ENCODE measurements at places on chromosomes 7 and 10.

GRCh38 chr7:156423876-156424275, 216.7 kb upstream of the RNF32 start:
- DNase-seq: no peak

- DNase-seq: no peak
Measured at GRCh38 chr10:3118641-3119091, 51.3 kb downstream of the PFKP start.

GRCh38 chr7:2018569-2019460, 213.9 kb downstream of the MAD1L1 start:
- DNase-seq: peak; percentile 37

DNA sequence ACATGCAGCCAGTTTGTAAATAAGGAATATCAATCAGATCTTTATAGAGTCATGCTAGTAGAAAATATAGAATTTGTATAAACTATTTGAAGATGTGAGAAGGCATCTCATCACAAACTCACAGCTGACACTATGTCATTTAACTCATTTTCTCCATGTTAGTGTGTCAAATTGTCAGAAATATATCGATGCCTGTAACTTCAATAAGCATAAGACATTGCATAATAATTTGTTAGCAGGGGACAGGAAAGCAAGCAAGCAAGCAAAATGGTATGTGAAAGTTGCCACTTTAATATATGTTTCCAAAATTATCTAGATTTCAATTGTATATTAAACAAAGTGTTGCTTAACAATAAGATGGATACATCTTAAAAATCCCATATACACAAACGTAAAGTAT, 571.0 kb downstream of the ARL4A start:
- DNase-seq: no peak

DNA sequence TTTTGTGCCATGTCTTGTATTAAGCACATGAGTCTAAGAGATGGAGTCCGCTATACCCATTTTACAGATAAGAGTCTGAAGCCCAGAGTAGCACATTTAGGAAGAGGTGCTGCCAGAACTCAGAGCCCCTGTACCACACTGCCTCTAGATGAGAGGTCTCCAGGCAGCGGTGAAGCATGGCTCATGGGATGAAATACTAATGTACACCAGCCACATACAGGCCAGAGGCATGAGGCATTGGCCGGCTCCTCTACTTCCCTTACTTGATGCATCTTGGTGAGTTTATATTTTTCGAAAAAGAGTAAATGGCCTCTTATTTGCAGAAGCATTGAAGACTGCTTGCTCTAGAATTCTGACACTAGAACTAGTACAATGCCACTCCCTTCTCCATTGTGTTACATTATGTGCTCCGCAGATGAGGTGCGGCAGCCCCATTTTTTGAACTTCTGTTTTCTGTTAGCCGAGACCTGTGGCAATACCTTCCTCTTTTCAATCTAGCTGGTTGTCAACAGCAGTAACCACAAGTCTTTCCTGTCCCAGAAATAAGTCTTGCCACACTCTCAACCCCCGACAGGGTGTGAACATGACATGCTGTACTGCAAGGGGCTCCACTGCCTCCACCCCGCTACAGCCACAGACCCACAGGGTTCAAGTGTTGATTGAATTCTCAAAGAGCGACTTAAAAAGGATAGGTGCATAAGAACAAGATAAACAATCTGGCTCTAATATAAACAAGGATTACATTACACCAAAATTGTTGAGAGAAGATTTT, 145.3 kb downstream of the CELF2 start:
- DNase-seq: no peak

DNA sequence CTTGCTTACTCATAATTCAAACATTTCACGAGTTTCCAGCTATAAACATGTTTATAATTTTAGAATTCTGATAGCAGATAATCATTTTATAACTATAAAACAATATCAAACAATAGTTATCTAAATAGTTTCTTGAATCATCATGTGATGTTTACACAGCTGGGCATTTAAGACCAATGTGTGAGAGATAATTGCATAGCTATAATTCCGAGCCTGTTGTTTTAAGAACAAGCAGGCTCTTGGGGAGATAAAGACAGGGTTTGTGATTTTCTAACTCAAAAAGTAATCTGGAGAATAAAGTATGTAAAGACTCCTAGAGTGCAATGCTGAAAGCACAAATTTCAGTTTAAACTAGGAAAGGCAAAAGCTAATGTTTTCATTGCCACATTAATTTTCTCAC, 331.2 kb downstream of the LRRTM3 start:
- DNase-seq: no peak

- peak; percentile 95 for DNase-seq
Measured at GRCh38 chr7:102933763-102934162, 21.0 kb downstream of the LRRC17 start.

GRCh38 chr7:114710499-114710898, 211.4 kb upstream of the MDFIC start:
- DNase-seq: no peak

DNA sequence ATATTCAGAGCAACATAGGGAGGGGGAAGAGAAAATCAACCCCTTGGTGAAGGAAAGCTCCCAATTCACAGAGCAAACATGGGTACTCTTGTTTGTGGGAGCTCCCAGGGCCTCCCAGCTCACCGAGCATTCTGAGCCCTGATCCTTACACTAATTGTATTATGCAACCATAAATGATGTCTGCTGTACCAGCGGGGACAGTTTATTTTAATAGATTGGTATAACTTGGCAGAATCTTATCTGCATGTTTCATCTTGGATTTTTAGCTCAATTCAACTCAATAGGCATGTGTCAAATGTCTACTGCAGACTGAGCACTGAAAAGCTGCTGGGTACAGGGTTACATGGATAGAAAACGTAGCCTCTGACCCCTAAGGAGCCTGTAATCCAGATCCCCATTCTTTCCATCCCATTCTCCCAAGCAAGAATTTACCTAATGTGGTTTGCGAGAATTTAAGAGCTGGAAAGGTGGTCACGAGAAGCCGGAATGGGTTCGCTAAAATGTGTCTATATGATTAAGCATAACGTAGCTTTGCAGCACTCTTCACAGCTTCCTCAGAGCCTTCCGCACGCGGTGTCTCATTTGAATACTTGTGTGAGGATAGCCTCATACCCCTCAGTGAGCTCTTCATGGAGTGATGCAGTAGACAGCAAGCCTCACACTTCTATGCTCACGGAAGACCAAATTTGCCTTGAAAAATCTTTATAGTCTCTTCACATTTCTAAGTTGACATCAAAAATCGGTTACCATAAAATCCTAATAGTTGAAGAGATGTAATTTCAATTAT, 18.3 kb downstream of the EGFR start:
- DNase-seq: no peak

DNA sequence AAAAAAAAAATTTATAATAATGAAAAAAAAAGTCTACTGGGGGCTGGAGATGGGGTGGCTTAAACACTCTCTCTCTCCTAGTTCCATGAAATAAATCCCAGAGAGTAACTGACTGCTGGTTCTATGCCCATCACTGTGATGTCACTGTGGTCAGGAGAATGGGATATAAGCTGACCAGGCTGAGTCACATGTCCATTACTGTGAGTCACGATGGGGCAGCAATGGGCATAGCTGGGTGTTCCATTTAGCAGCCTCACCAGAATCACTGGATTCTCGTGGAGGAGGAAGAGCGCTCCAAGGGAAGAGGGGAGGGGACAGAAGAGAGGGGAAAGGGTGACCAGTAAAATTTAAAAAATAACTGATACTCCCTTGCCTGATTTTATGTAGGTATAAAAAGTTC, 37.1 kb downstream of the MASTL start:
- DNase-seq: peak; percentile 63

- DNase-seq: no peak
Measured at GRCh38 chr7:30224511-30225062, 59.8 kb upstream of the ZNRF2 start.

- DNase-seq: no peak
Measured at GRCh38 chr7:34758111-34758601, 100.1 kb downstream of the NPSR1 start.

GRCh38 chr7:47088329-47089067, 493.4 kb downstream of the TNS3 start:
- DNase-seq: no peak

GRCh38 chr10:113084031-113084430, 134.0 kb downstream of the TCF7L2 start:
- no peak for DNase-seq

DNA sequence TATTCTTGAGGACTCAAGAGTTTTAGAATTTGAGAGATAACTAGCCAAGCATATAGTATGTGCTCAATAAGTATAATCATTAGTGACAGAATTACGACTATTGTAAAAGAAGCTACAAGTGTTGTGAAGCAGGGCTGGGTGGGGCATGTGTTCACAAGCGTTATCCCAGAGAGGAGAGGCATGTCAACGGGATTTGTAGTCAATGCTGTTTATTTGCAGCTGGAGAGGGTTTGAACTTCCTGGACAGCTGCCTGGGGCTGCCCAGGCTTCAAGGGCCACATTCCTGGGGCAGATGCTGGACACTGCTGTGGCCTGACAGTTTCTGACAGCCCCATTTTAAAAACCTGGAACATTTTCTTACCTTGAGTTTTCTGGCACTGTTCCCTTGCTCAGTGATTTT, 36.9 kb upstream of the CDHR3 start:
- no peak for DNase-seq

- peak; percentile 1 for DNase-seq
Measured at GRCh38 chr10:33612551-33612950, 278.1 kb upstream of the NRP1 start.

- no peak for DNase-seq
Measured at GRCh38 chr7:11751315-11751714, 80.7 kb downstream of the THSD7A start.

DNA sequence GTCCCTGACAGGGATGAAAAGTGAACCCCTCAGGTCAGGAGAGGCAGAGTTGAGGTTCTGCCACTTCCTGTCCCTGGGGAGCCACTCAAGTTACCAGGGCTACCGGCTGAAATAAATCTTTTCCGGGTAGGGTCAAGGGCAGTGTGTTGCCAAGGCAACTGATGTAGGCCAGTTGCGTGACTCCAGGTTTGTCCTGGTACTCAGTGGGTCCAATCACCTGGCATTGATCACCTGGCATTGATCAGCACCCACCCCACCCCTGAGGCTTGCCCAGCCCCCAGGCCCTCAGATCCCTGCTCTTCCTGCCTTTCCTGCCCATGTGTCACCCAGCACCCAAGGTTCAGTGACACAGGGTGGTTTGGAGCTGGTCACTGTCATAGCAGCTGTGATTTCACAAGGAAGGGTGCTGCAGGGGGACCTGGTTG, 5.9 kb downstream of the SAP25 start:
- no peak for DNase-seq

DNA sequence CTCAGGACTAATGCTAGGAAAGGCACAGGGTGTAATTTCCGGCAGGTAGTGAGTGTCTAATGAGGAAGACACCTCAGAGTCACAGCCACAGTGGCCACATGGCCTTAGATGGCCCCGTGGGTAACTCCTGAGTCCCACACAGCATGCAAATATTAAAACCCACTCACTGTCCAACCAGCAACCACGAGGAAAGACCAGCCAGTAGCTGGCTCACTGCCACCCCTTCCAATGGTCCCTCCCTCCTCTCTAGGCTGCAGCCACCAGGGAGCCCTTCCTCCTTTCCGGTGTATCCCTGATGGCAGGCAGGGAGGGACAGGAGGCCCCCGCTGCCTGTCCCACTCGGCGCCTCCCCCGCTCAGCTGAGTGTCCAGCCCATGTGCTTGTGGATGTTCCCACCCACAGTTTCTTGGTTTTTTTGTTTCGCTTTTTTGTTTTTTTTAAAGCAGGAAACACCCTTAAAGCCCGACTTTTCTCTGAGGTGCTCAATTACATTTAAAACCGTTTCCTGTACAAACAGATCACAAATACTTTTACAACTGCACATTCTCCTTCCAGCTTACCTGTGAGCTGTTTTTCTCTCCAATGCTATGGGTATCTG, 9.2 kb downstream of the BNIP3 start:
- no peak for DNase-seq

- no peak for DNase-seq
Measured at GRCh38 chr7:36062154-36062815, 90.8 kb upstream of the EEPD1 start.
